ENCODE measurements at places on chromosomes 11 and 22. TPM values are rescaled to one million over a fixed set of nuclear protein-coding genes. Genes with fewer than 3 reads are reported as not detected.

DNA sequence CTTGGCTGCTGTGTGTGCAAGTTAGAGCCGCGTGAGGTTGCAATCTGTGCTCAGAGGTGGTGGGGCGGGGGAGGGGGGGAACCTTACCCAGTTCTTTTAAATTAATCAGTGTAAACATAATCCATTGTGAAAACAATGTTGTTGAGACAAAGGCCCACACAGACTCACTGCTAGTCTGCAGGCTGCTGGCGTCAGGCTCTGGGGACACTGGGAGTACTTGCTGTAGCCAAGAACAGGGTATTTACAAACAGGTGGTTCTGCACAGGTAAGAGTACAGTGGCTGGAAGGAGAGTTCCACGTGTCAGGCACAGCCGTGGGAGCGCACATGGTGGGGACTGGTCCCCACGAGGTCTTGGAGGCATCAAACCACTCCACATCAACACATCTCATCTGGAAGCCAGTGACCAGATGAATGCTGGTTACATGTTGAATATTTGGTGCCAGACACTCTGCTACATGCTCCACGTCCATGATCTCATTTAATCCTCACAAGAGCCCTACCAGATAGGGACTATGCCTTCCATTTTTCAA is 27.4 kb downstream of the SCUBE1 start:
- DNase-seq = no peak

- no peak for DNase-seq
Observed at GRCh38 chr11:85815186-85815931, 4.4 kb upstream of the SYTL2 start.

Gene XBP1
- polyA plus RNA-seq = 67.6 TPM

Gene SLC6A5
- not detected for polyA plus RNA-seq

Gene C22orf31
- polyA plus RNA-seq = not detected

Gene TEX12
- 0.15 TPM for polyA plus RNA-seq

Gene OR8A1
- not detected for polyA plus RNA-seq

DNA sequence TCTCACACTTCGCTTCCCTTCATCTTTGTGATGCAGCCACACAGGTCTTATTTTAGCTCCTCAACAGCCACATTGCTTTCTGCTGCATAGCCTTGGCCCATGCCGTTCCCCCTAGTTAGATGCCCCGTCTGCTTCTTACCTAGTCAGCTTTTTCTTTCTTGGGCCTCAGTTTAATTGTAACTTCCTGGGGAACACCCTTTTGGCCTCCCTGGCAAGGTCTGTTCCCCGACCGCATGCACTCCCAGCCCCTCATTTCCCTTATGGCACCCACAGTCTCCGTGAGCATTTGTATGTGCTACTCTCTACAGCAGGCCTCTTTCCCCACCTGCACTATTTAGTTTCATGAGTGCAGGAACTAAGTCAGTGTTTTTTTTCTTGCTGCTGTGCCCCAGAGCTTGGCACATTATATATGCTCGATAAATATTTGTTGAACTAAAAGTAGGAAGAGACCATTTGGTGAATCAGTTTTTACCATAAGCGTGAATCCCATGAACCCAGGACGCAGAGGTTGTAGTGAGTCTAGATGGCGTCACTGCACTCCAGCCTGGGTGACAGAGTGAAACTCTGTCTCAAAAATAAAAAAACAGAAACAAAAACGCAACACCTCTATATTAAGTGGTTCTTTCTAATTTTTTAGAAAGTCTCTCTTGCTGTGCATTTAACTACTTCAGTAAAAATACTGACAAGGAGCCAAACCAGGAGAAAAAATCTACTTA is 38.5 kb downstream of the TNRC6B start:
- DNase-seq = no peak

GRCh38 chr22:19766511-19767426 is 6.2 kb downstream of the TBX1 start:
- peak; percentile 78 for DNase-seq

All from SK-N-SH (cell line).